T-helper 22 cell (primary cell): ENCODE measurements at places on chromosomes 3 and 15.

DNA sequence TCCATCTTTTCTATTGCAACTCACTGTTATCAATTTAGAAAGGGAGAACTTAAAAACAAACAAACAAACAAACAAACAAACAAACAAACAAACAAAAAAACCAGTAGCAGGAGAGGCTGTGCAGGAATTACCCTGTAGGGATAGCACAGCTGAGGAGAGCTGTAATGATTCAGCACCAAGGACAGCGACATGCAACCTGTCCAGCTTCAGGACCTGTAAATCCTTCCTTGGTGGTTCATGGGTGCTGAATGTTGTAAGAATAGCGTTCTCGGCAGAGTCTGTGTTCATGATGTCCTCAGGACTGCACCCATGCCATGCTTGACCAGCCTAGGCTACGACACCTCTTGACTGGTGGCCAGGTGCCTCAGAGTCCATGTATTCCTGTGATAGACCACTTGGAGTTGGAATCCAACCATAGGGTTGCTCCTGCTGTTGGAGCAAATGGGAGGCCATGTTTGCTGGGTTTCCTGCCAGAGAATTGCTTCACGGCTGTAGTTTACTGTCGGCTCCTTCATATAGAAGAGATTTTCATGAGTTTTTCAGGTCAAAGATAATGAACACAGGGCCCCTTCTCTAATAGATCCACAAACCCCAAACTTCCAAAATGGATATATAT, 65.9 kb downstream of the CACNA2D3 start:
- no peak for DNase-seq

DNA sequence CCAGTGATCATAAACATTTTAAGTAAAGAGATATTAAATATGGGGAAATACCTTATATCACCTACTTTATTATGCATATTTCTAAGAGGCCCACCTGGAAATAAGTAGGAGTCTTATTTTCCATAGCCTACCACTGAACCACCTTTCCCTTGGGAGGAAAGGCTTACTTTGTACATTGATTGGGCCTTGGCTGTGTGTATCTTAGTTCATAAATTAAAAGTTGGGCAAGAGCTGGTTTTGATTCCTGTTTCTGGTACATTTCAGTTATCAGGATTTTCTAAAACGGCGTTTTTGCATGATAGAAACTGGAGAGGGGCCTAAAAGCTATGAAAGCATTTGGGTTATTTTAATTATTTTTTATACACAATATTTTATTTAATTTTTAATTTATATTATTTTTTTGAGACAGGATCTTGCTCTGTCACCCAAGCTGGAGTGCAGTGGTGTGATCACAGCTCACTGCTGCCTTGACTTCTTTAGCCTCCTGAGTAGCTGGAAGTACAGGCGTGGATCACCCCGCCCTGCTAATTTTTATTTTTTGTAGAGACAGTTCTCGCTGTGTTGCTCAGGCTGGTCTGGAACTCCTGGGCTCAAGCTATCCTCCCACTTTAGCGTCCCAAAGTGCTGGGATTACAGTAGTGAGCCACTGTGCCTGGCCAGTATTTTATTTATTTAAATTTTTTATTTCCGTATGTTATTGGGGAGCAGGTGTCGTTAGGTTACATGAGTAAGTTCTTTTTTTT, 2.6 kb downstream of the GMPS start:
- no peak for DNase-seq

GRCh38 chr3:174170248-174170647, 688.9 kb upstream of the NAALADL2 start:
- no peak for DNase-seq

DNA sequence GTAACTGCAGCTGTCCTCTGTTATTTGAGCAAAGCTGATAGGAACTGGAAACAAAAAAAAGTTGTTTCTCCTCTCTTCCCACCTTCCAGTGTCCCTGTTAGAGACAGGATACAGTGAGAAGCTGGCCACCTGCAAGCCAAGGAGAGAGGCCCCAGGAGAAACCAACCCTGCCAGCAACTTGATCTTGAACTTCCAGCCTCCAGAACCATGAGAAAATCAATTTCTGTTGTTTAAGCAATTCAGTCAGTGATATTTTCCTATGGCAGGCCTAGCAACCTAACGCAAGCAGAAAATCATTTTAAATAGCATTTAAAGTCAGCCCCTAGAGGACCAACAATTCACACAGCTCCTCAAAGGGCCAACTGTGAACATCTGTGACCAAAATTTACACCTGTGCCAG, 291.3 kb downstream of the OXSM start:
- DNase-seq = no peak

DNA sequence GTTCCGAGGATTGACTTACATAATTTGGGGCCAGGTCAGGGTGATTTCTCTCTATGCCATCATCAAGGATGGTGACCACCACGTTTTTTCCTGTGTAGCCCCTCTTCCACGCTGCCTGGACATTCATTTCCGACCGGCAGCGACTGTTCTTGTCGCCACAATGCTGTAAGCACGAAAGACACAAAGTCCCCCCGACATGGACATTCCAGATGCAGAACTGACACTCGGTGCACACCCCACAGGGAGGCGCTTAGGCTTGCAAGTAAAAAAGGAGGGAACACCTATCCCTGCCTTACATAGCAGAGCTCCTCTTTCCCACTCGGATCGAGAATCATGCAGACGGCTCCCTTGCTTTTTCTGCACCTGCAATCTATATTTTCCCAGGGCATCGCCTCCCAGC, 58.2 kb downstream of the PCSK6 start:
- DNase-seq = no peak

GRCh38 chr15:35005933-35006332, 17.8 kb upstream of the ZNF770 start:
- no peak for DNase-seq
